ENCODE measurements at places on chromosomes 13 and 19. TPM values are rescaled to one million over a fixed set of nuclear protein-coding genes. Genes with fewer than 3 reads are reported as not detected.

Gene CHAF1A
- total RNA-seq = 30.9 TPM

GRCh38 chr19:18439025-18439909, 1.3 kb upstream of the ISYNA1 start:
- H3K27me3 ChIP-seq = no peaks in the 10 kb centered on the region
- DNase-seq = no peak
- peak overlapping the region; percentile 98 for H3K27ac ChIP-seq
- peaks cover 2% of the 10 kb centered on the region for H3K36me3 ChIP-seq
- H3K4me1 ChIP-seq = peaks cover 47% of the 10 kb centered on the region

- H3K4me1 ChIP-seq = peaks cover 42% of the 10 kb centered on the region
- H3K4me3 ChIP-seq = peak overlapping the region; percentile 96
- peak overlapping the region; percentile 84 for H3K27ac ChIP-seq
- DNase-seq = no peak
- H3K36me3 ChIP-seq = no peaks in the 10 kb centered on the region
- H3K27me3 ChIP-seq = no peaks in the 10 kb centered on the region
Measured at GRCh38 chr13:48232420-48233045, 473 bp upstream of the ITM2B start.

DNA sequence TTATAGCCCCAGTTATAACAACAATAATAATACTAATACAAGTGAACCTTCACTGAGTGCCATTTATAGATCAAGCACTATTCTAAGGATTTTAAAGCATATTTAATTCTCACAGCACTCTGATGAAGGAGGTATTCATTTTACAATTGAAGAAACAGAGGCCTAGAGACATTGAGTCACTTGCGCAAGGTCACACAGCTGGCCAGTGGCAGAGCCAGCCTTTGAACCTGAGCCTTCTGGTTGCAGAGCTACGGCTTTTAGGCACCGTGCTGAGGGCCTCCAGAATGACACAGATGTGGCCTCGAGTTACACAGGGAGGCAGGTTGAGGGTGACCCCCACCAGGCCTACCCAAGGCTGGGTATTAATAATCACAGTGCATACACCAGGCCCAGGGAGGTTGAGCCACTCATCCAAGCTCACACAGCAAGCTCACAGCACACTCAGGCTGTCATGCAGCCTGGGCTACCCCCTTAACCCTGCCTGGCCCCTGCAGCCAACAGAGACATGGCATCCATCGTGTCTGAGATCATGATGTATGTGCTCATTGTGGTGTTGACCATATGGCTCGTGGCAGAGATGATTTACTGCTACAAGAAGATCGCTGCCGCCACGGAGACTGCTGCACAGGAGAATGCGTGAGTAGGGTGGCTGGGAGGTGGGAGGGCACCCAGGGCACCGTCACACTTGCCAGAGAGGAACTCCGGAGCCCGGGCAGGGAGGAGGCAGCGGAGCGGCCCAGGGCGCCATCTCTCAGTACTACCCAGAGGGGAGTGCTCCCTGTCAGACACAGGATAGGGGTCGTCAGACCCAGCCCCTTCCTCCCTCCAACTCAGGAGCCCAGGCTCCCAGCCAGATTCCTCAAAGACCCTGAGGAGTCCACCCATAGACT, 2.7 kb upstream of the HPN start:
- no peak overlapping the region for H3K27ac ChIP-seq
- DNase-seq = no peak
- H3K4me1 ChIP-seq = peaks cover 27% of the 10 kb centered on the region
- H3K4me3 ChIP-seq = no peak overlapping the region
- peaks cover 7% of the 10 kb centered on the region for H3K27me3 ChIP-seq

Gene APOC4
- not detected for total RNA-seq

DNA sequence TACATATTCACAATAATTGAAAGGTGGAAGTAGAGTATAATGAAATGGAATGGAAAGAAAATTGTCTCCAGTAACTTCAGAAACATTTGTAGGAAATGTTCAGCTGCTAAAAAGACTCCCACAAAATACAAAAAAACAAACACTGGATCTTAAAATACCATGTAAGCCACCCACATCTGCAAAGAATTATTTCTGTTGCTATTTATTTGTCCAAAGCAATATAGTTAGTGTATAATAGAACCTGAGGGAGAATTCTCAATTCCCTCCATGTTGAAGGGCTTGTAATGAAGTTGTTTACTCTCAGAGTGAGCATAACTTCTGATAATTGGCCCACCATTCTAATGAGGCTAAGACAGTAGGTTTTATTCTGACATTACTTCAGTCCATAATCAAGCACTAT, 37.4 kb upstream of the KLF12 start:
- H3K27ac ChIP-seq = peak overlapping the region; percentile 26
- no peaks in the 10 kb centered on the region for H3K27me3 ChIP-seq
- no peak for DNase-seq
- no peaks in the 10 kb centered on the region for H3K36me3 ChIP-seq

Gene MPND
- total RNA-seq = 34.6 TPM

Gene SYNGR4
- not detected for total RNA-seq

DNA sequence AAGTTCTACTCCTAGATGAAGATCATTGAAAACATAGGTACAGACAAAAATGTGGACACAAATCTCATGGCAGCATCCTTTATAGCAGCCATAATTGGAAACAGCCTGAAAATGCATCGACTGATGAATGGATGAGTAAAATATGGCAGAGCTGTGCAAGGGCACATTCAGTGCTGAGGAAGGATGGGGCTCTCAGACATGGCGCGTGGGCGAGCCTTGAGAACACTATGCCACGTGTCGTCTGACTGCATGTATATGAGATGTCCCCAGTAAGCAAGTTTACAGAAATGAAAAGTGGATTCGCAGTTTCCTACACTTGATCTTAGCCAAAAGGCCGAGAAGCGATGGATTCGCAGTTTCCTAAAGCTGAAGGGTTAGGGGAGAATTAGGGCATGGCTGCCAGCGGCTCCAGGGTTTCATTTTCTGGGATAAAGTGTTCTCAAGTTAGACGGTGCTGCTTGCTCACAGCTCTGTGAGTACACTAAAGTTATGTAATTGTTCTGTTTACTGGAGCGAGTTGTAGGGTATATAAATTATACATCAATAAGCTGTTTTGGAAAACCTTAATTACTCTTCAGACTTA, 78.0 kb downstream of the RAB20 start:
- H3K27ac ChIP-seq = peak overlapping the region; percentile 75
- DNase-seq = no peak
- H3K4me3 ChIP-seq = no peak overlapping the region
- peaks cover 20% of the 10 kb centered on the region for H3K36me3 ChIP-seq
- H3K27me3 ChIP-seq = no peaks in the 10 kb centered on the region

Gene CALR3
- not detected for total RNA-seq

DNA sequence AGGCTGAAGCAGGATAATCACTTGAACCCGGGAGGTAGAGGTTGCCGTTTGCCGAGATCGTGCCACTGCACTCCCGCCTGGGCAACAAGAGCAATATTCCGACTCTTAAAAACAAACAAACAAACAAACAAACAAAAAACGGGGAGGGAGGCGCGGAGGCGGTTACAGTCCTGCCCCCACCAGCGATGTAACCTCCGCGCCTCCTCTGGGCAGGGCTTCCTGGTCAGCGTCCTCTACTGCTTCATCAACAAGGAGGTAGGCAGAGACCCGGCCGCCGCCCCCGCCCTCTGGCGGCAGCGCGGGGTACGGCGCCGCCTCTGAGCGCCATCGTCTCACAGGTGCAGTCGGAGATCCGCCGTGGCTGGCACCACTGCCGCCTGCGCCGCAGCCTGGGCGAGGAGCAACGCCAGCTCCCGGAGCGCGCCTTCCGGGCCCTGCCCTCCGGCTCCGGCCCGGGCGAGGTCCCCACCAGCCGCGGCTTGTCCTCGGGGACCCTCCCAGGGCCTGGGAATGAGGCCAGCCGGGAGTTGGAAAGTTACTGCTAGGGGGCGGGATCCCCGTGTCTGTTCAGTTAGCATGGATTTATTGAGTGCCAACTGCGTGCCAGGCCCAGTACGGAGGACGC, 10.2 kb downstream of the SNRPD2 start:
- peaks cover 14% of the 10 kb centered on the region for H3K36me3 ChIP-seq
- peak overlapping the region; percentile 96 for H3K27ac ChIP-seq
- peak; percentile 92 for DNase-seq
- peak overlapping the region; percentile 72 for H3K4me3 ChIP-seq
- H3K27me3 ChIP-seq = peaks cover 3% of the 10 kb centered on the region

DNA sequence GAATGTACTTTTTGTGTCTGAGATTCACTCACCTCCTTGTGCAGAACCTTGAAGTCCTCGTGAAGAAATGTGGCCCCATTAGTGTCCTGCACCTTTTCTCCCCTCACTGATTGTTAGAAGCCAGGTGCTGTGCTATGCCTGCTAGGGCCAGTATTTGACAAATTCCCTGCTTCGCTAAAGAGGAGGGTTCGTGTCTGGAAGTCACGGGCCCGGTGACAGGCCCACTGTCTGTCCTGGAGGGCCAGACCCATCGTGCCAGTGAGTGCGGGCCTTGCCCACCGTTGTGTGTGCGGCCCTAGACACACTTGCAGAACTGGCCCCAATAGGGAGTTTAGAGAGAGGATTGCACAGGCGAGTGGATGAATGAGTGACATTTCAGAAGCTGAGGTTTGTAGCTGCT, 36.8 kb upstream of the GAS6 start:
- peaks cover 7% of the 10 kb centered on the region for H3K4me1 ChIP-seq
- H3K36me3 ChIP-seq = no peaks in the 10 kb centered on the region
- no peak overlapping the region for H3K27ac ChIP-seq
- DNase-seq = no peak

Gene PNMA8B
- 3.0 TPM for total RNA-seq

GRCh38 chr19:54165222-54165621, 5.7 kb upstream of the LENG1 start:
- H3K4me3 ChIP-seq = no peak overlapping the region
- H3K4me1 ChIP-seq = peaks cover 21% of the 10 kb centered on the region
- H3K27me3 ChIP-seq = peaks cover 9% of the 10 kb centered on the region

DNA sequence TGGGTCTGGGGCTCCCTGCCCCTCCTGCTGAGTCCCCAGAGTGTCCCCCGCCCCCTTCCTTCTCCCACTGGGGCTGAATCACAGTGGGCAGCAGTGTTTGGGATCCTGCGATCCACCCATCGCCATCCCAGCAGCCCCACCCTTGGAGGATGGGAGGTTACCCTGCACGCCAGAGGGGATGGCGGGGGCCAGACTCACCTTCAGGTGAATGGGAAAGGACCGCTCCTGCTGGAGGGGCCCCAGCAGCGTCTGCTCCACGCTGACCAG, 569 bp downstream of the DLEU7 start:
- H3K27ac ChIP-seq = no peak overlapping the region
- H3K4me3 ChIP-seq = peak overlapping the region; percentile 49
- peaks cover 8% of the 10 kb centered on the region for H3K4me1 ChIP-seq
- no peaks in the 10 kb centered on the region for H3K36me3 ChIP-seq
- peaks cover 69% of the 10 kb centered on the region for H3K27me3 ChIP-seq

DNA sequence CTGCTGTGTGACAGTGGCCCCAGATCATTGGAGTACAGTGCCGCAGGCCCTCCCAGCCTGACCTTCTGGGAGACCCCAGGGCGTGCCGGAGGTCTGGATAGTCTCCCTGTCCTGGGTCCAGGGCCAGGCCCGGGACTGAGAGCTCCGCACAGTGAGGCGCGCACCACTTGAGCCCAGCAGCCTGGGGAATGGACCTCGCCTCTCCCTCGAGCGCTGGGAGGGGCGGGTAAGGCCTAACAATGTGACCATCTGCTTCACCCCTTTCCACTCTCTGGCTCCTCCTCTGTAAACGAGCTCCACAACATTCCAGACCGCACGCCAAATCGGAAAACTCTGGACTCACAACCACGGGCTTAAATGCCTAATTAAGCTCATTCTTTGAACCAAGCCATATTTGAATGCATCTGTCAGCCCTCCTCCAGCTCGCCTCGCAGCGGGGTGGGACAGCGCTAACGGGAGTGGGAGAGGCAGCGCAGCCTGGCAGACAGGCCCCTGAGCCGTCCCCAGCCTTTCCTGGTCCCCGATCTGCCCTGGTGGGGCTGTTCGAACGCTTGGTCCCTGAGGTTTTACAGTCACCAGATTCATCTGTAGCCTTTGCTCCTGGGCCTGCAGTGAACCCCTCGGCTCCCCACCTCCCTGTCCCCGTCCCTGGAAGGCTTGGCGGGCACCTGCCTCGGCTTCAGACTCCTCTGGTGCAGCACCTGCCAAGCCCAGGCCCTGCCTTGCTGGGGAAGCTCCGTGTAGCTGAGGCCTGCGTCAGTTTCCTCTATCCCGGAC, 120.7 kb upstream of the VSTM2B start:
- H3K36me3 ChIP-seq = no peaks in the 10 kb centered on the region
- peaks cover 12% of the 10 kb centered on the region for H3K27me3 ChIP-seq
- peaks cover 50% of the 10 kb centered on the region for H3K4me1 ChIP-seq
- H3K4me3 ChIP-seq = peak overlapping the region; percentile 47
- peak overlapping the region; percentile 69 for H3K27ac ChIP-seq

DNA sequence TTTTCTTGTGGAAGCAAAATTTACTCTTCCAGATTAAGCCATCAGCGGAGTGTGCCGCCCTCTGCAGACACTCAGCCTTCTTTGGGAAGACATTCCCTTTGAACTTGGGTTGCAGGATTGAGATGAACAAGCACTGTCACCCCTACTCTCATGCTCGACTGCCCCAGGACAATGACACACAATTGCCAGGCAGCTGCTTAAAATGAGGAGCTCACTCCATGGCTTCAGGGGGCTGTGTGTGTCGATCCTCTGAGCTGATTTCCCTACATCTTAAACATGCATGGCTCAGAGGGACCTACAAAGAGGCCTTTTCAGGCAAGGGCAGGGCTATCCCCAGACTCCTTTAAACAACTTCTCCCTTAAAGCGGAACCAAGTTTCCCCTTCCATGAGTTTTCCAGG, 107.5 kb upstream of the MBNL2 start:
- H3K27ac ChIP-seq = peak overlapping the region; percentile 89
- no peak for DNase-seq
- H3K4me3 ChIP-seq = no peak overlapping the region

Gene CYP4F3
- not detected for total RNA-seq

GRCh38 chr13:80382576-80382975, 41.6 kb upstream of the SPRY2 start:
- H3K4me3 ChIP-seq = no peak overlapping the region
- no peak for DNase-seq
- H3K36me3 ChIP-seq = no peaks in the 10 kb centered on the region
- H3K27ac ChIP-seq = no peak overlapping the region
- no peaks in the 10 kb centered on the region for H3K27me3 ChIP-seq

- no peak overlapping the region for H3K4me3 ChIP-seq
- H3K36me3 ChIP-seq = no peaks in the 10 kb centered on the region
- no peaks in the 10 kb centered on the region for H3K4me1 ChIP-seq
- DNase-seq = no peak
Measured at GRCh38 chr13:99406799-99407201, 94.5 kb upstream of the TM9SF2 start.

Gene HIPK4
- 0.20 TPM for total RNA-seq

GRCh38 chr13:110503037-110503901, 58.3 kb downstream of the RAB20 start:
- peaks cover 67% of the 10 kb centered on the region for H3K36me3 ChIP-seq
- no peaks in the 10 kb centered on the region for H3K4me1 ChIP-seq
- no peaks in the 10 kb centered on the region for H3K27me3 ChIP-seq

Gene ZNF132
- 4.2 TPM for total RNA-seq

- no peak overlapping the region for H3K27ac ChIP-seq
- peaks cover 8% of the 10 kb centered on the region for H3K4me1 ChIP-seq
- no peak for DNase-seq
- no peaks in the 10 kb centered on the region for H3K36me3 ChIP-seq
- H3K4me3 ChIP-seq = no peak overlapping the region
Measured at GRCh38 chr13:77892491-77892890, 26.1 kb downstream of the EDNRB start.

GRCh38 chr13:71149498-71150363, 717.3 kb downstream of the DACH1 start:
- H3K27ac ChIP-seq = no peak overlapping the region
- H3K4me3 ChIP-seq = no peak overlapping the region
- no peaks in the 10 kb centered on the region for H3K27me3 ChIP-seq
- no peak for DNase-seq

GRCh38 chr13:111139452-111139851, 24.3 kb downstream of the ARHGEF7 start:
- no peaks in the 10 kb centered on the region for H3K36me3 ChIP-seq
- H3K27ac ChIP-seq = no peak overlapping the region
- no peak for DNase-seq
- H3K4me3 ChIP-seq = no peak overlapping the region
